ENCODE measurements at places on chromosomes 12 and 14.

GRCh38 chr12:55830601-55831446, 1.4 kb upstream of the DNAJC14 start:
- no peak for DNase-seq

- no peak for DNase-seq
Observed at GRCh38 chr14:68293404-68293803, 473.8 kb downstream of the RAD51B start.

DNA sequence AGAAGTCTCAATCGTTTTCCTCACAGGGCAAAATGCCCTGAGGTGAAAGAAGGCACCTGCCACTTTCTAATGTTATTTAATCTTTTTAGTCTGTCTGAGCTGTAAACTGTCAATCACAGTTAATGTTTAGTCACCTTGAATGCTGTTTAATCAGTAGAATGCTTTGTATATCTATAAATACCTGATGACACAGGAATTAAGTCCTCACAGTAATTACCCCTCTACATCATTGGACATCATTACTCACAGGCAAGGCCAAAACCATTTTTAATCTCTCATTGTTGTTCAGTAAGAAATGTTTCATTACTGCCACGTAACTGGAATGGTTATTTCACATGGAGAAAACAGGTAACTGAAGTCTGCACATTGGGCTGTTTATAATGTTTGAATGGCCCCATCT, 178.8 kb downstream of the EXOC5 start:
- no peak for DNase-seq

GRCh38 chr14:66240105-66240504, 246.1 kb upstream of the CCDC196 start:
- DNase-seq: no peak

- DNase-seq: no peak
Observed at GRCh38 chr12:1907652-1908611, 10.5 kb downstream of the CACNA2D4 start.

DNA sequence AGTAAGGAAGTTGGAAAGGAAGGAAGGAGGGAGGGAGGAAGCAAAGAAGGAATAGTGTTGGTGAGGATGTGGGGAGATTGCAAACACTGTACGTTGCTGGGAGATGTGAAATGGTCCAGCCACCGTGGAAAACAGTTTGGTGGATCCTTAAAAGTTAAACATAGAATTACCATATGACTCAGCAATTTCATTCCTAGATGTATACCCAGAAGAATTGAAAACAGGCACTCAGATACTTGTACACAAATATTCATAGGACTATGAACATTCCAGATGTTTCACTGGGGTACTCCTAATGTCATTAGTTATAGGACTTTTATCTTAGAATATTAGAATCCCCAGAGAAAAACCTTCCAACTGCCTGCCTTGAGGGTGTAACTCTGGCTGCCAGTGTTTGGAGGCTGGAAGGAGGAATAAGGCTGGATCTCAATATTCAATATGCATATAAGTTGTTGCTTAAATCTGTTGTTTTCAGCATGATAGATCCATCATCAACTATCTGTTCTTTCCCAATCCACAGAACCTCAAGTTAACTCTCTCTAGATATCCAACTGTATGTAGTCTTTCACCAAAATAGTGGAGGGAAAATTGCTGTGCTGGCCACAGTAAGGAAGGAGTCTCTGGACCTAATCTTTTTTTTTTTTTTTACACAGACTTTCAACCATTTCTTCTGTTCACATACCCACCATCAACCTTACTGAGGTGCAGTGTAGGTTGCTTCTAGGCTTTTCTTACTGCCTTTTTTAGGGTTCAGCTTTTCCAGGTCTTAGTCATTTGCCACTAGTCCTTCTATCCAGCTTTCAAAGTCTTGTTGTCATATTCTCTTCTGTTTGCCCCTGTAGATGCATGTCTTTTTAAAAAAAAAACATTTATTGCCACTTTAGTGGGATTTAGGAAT, 94.5 kb downstream of the DNAI7 start:
- DNase-seq: no peak

DNA sequence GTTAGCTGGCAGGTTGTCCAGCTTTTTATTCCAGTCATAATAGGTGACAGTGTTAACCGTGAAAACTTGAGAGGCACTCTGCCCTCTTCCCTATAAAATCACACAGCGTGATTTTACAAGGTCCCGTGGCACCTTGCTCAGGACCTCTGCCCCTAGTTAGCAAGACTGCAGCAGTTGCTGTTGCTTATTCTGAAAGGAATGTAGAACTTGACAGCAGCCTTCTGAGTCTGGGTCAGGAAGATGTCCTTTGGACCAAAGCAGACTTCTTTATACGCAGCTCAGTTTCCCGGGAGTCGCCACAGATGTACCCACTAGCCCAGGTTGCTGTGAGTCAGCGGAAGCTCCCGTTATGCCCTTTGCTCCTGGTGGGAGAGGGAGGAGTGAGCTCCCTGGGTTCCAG, 13.2 kb downstream of the PRKAB1 start:
- DNase-seq: no peak

DNA sequence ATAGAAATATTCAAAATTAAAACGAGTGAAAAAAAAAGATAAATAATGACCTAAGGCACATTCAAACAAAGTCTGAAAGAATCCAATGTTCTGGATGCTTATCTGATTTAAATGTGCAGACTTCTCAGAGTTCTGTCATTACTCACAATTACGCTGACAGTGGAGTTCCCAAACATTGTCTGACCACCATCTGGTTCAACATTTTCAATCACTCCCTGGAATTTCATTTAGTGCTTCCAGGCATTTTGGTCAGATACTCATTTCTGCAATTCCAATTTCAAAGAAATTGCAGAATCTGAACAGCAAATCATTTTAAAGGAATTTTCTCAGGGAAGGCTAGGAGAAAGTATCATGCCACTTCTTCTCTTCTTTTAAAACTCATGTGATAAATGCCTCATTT, 398.2 kb upstream of the PDE3A start:
- DNase-seq: no peak

- DNase-seq: no peak
Observed at GRCh38 chr14:53947452-53948204, 9.0 kb downstream of the BMP4 start.

GRCh38 chr14:56244138-56244789, 126.1 kb downstream of the PELI2 start:
- DNase-seq: no peak

DNA sequence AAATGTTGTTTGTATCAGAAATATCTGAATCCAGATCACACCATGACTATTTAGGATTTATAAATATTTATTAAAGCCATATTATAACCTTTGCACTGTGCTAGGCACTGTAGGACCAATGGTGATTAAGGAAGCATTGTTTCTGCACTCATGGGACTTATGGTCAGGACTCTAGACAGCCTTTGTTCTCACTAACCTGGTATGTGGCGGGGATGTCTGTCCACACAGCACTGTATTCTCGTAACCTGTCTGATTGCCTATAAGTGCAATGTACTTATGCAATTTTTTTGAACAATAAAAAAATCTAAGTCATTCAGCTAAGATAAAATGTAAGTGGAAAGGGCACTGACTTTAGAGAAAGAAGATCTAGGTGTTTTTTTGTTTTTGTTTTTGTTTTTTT, 6.7 kb upstream of the SSPN start:
- no peak for DNase-seq

- no peak for DNase-seq
Observed at GRCh38 chr12:87775784-87776183, 253.4 kb downstream of the C12orf50 start.

DNA sequence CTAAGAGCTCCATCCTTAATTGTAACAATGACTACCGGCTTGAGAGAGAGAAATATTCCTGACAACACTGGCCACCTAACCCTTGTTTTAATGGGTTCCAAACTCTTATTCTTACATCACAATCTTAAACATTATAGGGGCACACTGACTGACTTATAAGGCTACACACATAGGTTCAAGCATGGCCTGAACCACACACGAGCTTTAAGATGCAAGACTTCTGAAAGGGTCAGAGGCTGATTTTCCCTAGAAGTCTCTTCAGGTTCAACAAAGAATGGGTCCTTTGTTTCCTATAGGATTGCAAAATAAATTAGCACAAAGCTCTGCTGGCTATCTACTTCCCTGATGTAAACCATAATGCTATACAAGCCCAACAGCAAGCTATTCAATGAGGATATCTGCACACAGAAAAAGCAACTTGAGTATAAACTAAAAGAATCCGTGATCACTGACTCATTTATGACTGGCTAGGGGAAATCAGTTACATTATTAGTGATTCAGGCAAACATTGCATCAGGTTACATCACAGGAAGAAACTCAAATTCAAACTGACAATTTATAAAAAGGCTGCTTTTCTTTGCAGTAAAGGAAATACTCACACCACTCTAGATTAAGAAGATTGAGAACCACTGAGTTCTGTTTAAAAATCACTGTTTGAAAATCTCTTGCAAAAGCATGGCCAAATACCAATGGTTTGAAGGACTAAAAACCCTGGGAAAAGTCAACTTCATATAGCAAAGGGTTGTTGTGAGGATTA, 8.5 kb downstream of the BTG1 start:
- no peak for DNase-seq

GRCh38 chr14:104935026-104935650, 10.5 kb downstream of the PLD4 start:
- DNase-seq: no peak

GRCh38 chr12:22169376-22169775, 123.4 kb downstream of the CMAS start:
- DNase-seq: peak; percentile 27

GRCh38 chr12:81957631-81958030, 198.5 kb upstream of the PPFIA2 start:
- no peak for DNase-seq

- peak; percentile 11 for DNase-seq
Observed at GRCh38 chr12:126617312-126617711, 1552.1 kb downstream of the AACS start.

DNA sequence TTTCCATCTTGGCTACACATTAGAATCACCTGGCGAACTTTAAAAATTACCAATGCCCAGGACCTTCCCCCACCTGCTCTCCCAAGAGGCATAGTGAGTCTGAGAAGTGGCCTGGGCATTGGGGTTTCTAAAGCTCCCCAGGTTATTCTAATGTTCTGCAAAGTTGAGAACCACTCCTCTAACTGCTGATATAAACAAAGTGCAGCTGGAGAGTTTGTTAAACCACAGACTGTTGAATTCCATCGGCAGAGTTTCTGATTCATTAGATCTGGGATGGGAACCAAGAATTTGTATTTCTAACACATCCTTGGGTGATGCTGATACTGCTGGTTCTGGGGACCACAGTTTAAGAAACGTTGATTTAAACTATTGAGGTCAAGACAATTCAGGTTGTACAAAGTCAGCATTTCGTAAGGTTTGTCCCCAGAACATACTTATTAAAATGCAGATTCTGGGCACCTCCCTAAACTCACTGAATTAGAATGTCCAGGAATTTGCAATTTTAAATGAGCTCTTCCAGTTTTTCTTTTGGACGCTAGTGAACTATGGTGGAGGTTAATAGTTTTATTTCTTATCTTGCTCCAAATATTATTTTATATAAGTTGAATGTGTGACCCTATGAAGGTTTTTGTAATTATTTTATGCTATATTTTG, 309.1 kb downstream of the NRXN3 start:
- peak; percentile 2 for DNase-seq

DNA sequence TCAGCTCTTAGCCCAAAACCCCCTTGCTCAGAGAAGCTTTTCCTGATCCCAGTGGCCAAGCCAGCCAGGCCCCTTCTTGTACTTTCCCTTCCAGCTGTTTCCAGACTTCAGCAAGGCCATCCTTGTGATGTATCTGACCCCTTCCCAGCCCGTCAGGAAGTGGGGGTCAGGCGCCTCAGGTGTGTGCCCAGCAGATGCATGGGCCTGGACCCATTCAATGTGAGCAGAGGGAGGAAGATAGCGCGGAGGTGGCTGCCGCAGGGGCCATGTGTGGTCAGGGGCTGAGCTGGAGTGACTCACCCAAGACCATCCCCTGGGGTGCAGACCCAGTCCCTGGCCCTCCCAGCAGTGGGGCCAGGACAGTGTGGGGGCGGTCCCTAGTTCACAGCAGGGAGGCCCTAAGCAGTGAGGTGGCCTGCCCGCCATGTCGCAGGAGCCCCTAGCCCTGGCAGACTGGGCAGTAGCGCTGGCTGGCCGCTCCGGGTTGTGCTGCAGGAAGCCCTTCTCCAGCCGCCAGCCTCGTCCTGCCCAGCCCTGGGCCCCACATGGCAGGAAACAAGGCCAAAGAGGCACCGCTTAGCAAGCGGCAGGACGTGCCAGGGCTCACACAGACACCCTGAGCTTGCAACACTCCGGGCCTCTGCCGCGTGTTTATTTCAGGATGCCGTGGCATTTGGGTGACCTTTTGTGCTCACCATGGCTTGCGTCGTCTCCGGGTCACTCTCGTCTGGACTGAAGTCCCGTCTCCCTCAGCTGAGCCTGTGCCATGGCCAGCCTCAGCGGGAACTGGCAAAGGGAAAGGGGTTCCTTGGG, 12.0 kb downstream of the ADSS1 start:
- DNase-seq: no peak

DNA sequence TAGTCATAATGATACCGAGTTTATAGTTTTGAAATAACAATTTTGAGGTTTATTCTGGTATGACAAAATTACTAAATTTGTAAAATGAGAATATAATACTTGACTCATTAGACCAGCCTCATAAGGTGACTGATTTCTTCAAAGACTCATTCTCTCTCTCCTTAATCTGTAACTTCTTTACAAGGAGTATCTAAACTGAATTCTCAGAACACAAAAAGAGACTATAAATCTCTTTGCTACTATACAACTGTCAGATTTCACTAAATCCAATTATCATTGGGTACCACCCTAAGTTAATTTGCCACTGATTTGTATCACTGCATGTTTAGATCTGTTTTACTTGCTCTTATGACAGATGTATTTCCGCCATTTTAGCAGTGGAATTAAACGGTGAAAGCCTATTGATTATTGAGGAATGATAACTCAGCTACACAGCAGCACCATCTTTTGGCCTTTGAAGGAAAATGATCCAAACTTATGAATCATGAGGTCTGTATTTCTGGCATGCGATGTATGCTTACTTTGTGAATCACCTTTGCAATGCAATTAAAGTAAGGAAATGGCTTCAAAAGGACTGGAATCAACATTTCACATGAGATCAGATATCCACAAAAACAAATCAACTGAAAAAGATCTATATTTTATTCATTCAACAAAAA, 161.2 kb downstream of the RERGL start:
- DNase-seq: no peak

DNA sequence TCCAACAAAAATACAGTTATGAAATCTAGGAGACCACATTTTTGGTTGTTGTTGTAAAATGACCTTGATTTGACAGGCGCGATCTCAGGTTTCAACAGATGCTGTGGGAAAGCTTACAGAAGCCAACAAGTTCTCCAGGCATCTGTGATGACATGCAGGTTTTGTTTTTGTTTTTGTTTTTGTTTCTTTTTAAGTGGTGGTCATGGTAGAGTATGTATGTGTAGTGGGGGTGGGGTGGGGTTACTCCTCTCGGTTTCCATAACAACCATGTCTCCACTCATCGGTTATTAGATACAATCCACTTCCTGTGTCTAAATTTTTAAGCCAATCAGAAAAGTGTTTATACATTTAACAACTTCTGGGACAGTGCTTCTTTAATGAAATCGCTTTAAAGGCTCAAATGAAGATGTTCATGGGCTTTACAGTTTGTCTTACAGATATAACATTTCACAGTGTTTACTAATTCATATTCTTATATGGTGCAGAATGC, 199.9 kb upstream of the FOXN3 start:
- peak; percentile 71 for DNase-seq

GRCh38 chr14:76603713-76604112, 157.6 kb upstream of the VASH1 start:
- DNase-seq: no peak
